Occipital lobe (tissue), 3 donors: ENCODE measurements at places on chromosomes 6 and 20. TPM values are rescaled to one million over a fixed set of nuclear protein-coding genes. Genes with fewer than 3 reads are reported as not detected.

The MAFB gene
- 11.1 TPM for total RNA-seq

- DNase-seq = no peak
These were observed 136.9 kb downstream of the PTCHD4 start for GRCh38 chr6:47974106-47974505.

- DNase-seq = no peak
These were observed 70.2 kb downstream of the RIN2 start for GRCh38 chr20:19828232-19828631.

DNA sequence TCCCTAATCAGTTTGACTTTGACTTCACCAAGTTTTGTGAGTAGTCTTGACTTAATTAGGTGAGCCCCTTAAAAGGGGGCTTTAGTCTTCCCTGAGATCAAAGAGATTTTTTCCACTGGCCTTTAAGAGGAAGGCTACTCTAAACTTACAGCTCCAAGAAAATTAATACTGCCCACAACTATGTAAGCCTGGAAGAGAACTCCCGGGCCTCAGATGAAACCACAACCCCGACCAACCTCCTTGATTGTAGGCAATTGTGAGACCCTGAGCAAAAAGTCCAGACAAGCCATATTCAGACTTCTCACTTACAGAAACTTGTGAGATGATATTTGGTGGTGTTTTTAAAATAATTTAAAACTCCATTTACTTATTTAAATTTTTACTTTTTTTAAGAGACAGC lies 18.1 kb downstream of the SNX3 start:
- DNase-seq = no peak

DNA sequence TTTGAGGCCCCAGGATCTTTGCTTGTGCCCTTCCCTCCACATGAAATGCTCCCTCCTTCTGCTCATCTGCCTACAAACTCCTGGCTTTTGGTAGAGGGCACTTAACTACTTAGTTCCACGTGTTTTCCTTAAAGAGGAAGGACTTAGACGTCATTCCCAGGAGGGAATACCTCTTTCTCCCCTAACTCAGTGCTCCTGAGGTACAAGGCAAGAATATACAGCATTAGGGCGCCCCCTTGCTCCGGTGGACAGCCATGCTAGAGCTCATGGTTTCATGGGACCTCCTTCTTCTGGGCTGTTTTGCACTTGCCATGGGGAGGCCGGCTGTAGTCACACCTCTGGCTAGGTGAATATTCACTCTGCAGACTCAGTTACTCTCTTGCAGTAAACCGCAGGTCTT lies 93.8 kb upstream of the LY86 start:
- DNase-seq = no peak

- no peak for DNase-seq
These were observed 11.4 kb downstream of the SLC2A4RG start for GRCh38 chr20:63750807-63751470.

DNA sequence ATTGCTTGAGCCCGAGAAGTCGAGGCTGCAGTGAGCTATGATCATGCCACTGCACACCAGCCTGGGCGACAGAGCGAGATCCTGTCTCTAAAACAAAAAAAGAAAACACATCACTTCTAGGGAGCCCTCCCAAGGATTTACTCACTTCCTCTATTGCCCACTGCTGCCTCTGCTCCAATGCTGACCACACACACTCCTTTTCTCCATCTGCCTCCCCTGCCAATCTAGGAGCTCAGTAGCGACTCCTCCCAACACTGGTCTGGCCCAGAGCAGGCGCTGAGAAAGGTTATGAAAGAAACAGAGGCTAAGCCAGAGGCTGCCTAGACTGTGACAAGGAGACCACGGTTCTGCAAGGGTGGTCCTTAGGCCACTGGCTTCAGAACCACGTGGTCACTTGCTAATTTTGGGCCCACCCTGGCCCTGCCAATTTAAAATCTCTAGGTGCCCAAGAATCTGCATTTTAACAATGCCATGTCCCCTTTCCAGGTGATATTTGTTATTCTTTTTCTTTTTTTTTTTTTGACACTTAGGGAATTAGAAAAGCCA lies 1.3 kb upstream of the E2F1 start:
- no peak for DNase-seq

- no peak for DNase-seq
These were observed 4.3 kb downstream of the ARFGAP1 start for GRCh38 chr20:63276956-63277355.

- no peak for DNase-seq
These were observed 169.1 kb upstream of the PMEPA1 start for GRCh38 chr20:57878786-57879424.

DNA sequence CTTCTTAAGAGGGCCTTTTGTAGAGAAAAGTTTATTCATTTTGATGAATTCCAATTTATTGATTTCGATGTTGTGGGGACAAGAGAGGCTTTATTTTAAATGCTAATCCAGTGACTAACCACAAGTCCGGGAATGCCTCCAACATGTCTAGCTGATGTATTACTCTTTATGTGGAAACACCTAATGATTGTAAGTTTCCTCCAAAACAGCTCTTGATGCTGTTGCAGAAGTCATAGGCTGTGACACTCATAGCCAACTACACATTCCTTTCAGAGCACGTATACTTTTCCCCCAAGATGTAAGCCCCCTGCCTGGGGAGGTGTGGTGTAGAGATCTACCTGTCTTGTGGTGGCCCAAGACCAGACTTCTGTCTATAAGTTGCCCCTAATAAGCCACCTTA lies 61.3 kb upstream of the RNF24 start:
- no peak for DNase-seq

DNA sequence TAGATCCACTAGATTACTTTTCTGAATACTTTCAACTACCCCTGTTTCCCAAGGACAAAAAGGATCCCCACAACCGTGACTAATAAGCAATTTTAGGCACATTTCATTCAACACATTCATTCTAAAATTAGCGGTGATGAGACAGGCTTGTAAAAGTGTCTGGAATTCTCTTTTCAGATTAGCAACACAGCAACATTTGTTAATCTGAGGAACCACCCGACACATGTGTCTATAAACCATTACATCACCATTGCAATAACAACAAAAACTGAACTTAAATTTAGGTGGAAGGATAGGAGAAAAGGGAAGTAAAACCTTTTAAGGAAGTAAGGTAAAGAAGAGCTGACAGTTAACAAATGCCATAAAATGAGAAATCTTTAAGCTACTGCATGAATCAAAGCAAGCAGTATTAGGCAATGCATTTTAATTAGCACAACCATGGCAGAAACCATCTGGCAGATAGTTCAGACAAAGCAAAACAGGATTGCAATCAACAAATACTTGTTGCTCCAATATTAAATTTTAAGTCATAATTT lies 49.1 kb downstream of the MAP3K7 start:
- no peak for DNase-seq

The TMEM244 gene
- 1.4 TPM for total RNA-seq

The FAM217A gene
- total RNA-seq = not detected

The SLC13A3 gene
- 10.8 TPM for total RNA-seq

- DNase-seq = no peak
These were observed 3.2 kb downstream of the TFB1M start for GRCh38 chr6:155311086-155311485.

- no peak for DNase-seq
These were observed 71.3 kb downstream of the MKKS start for GRCh38 chr20:10362674-10363073.

The CFB gene
- total RNA-seq = 0.62 TPM

DNA sequence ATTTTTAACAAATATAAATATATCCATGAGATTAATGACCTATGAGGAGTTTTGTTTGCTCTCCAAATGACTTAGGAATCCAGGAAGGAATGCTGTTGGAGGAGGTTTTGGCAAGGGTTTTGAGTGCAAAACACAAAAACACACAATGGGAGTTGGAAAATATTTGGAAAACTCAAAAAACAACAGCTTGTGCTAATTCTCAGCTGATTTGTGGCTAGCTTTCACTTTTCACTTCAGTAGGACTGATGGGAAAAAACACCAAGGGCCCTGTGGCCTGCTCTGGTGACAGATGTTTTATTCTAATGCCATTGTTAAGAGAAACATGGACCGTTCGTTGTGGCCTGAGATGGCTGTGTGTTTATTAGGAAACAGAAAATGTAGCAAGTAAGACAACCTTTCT lies 113.9 kb downstream of the ALDH8A1 start:
- DNase-seq = no peak

DNA sequence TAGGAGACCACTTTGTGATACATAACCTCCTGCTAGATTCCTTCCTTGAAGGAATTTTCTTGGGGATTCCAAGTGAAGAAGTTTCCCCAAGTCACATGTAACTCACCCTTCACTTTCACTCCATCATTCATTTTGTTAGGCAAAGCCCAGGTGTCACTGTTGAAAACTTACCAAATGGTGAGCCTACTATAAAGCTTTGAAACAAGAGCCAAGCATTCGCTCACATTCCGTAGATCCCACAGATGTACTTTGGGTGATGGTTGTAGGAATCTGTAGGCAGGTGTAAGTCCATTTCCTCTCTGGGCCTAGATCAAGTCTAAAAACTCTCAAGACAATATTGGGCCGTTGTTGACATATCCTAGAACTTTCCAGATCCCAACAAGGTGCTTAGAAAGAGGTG lies 74.1 kb downstream of the PRDM1 start:
- DNase-seq = no peak
